ENCODE measurements at places on chromosomes 5 and 9.

- DNase-seq: no peak
Observed at GRCh38 chr5:15926586-15926985, 253.0 kb downstream of the MARCHF11 start.

- no peak for DNase-seq
Observed at GRCh38 chr5:60814498-60814897, 29.6 kb downstream of the ELOVL7 start.

DNA sequence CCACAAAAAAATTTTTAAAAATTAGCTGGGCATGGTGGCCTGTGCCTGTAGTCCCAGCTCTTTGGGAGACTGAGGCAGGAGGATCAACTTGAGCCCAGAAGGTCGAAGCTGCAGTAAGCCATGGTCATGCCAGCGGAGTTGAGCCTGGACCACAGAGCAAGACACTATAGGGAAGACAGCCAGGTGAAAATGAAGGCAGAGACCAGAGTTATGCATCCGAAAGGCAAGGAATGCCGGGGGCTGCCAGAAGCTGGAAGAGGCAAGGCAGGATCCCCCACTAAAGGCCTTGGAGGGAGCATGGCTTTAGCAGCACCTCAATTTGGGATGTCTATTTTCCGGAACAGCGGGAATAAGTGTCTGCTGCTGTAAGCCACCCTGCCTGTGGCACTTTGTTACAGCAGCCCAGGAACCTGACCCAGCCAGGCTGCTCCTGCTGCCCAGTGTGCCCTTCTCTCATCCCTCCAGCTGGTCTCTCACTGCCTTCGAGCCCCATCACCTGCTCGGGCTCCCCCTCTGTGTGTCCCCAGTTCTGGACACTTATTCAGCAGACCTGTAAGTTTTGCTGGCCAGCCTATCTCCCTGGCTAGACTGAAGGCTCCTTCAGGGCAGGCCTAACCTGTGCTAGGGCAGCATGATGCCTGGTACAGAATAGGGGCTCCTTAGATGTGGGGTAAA, 16.8 kb upstream of the JADE2 start:
- no peak for DNase-seq

GRCh38 chr9:91359734-91360470, 1.8 kb downstream of the AUH start:
- no peak for DNase-seq

DNA sequence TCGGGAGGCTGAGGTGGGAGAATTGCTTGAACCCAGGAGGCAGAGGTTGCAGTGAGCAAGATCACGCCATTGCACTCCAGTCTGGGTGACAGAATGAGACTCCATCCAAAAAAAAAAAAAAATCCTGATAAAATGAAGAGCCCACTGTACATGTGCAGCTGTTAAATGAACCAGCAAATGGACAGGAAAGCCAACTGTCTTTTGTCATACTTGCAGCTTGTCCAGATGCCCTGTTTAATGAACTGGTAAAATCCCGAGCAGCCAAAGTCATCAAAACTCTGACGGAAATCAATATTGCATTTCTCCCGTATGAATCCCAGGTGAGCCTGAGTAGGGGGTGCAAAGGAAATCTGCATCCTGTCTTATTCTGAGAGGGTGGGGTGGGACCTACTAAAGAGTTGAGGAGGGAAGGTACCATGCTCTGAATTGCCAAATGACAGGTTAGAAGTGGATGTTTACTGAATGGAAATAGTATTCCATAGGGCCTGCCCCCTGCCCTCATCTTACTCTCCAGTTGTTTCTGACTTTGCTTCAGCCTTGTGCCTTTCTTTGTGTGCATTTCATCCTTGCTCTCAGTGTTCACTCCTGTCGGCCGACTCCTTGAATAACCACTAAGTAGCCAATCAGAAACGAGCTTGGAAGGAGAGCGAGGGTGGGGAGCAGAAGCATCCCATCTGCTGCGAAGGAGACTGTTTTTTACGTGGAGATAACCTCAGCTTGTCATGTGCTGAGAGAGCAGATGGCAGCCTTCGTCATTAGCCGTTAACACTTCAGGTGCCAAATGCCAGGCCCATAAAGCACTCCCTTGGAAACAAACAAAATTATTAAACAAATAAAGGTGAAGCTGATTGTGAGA, 45.7 kb upstream of the CFAP157 start:
- DNase-seq: no peak

GRCh38 chr9:89410641-89411350, 87.1 kb downstream of the SEMA4D start:
- DNase-seq: peak; percentile 29

DNA sequence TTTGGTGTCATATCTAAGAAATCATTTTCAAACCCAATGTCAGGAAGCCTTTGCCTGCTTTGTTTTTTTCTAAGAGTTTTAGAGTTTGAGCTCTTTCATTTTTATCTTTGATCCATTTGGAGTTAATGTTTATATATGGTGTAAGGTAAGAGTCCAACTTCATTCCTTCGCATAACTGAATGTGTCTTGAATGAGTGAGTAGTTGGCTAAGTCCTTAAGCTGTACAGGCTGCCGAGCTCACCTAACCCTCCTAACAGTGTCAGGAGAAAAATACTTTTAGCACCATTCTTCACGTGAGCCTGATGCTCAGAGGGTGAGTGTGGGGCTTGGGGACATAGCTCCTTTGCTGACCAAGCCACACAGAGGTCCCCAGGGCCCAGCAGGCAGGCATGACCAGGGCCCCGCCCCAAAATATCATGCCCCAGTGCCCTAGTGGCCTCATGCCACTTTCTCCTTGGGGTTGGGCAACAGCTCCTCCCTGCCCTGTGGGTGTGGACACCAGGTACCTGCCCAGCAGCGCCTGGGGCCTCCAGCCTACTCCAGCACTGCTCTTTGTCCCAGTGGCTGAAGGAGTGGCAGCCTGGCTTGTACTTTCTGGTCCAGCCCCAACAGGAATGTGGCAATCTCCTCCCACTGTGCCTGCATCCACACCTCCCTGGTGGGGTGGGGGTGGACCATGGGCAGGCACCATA, 17.2 kb downstream of the PPARGC1B start:
- DNase-seq: no peak

DNA sequence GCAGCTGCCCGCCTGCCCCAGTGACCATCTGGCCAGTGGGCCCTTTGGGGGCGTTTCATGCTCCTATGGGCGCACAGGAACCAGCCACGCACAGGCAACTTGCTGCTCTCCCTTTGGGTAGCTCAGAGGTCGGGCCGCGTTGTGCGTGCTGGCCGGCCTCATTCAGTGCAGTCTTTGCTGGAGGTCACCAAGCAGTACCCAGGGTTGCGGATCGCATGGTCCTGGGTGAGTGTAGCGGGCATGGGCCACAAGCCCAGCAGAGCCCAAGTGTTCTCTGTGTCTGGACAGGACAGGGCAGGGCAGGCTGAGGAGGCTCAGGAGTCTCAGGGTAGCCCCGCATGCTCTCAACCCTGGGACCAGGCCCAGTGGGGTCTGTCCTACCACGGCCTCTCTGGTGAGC, 9.9 kb upstream of the MRNIP start:
- no peak for DNase-seq

- DNase-seq: no peak
Observed at GRCh38 chr5:95827892-95828246, 5.3 kb upstream of the GLRX start.

DNA sequence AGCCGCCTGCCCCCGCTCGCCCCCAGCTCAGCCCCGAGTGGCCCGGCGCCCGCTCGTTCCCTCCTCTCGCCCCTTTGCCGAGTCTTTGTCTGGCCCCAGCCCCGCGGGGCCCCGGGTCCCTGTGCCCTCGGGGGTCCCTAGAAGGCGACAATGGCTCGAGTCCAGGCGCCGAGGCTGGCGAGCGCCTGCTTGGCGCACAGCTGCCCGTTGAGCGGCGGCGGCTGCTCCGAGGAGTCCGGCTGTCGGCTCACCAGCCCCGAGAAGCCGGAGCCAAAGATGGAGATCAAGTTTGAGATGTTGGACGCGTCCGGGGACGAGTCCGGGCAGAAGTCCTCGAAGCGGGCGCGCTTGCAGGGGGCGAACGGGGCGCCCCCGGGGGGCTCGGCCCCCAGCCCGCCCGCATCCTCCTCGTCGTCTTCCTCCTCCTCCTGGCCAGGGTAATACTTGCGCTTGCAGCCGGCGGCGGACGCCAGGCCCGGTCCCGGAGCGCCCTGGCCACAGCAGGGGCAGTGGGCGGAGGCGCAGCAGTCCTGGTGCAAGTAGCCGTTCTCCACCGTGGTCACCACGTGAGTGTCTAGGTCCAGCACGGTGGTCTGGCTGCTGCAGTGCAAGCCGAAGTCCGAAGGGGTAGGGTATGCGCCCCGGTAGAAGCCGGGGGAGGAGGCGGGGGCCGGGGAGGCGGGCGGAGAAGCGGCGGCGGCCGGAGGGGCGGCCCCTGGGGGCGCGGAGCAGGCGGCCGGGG, 1.2 kb downstream of the IER5L start:
- DNase-seq: no peak

GRCh38 chr9:37811906-37812476, 11.4 kb downstream of the DCAF10 start:
- no peak for DNase-seq

- DNase-seq: no peak
Observed at GRCh38 chr5:148909766-148910165, 83.4 kb downstream of the ADRB2 start.

DNA sequence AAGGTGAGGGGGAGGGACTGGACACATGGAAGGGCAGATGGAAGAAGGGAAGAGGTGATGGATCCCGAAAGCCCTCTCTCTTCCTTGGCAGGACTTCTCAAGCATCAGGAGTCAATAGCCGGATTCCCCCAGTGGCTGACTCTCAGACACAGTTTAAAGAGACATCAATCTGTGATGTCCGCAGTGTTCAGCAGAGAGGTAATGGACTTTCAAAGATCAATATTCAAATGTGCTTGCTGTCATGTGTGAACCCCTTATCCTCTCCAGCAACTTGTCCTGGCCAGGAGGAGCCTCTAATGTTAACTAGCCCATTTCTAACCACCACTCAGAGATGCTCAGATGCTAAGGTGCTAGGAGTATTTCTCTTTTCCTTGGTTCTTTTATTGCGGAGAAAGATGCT, 392.2 kb downstream of the IRX1 start:
- DNase-seq: no peak

- DNase-seq: no peak
Observed at GRCh38 chr5:143395638-143396352, 7.7 kb downstream of the NR3C1 start.

DNA sequence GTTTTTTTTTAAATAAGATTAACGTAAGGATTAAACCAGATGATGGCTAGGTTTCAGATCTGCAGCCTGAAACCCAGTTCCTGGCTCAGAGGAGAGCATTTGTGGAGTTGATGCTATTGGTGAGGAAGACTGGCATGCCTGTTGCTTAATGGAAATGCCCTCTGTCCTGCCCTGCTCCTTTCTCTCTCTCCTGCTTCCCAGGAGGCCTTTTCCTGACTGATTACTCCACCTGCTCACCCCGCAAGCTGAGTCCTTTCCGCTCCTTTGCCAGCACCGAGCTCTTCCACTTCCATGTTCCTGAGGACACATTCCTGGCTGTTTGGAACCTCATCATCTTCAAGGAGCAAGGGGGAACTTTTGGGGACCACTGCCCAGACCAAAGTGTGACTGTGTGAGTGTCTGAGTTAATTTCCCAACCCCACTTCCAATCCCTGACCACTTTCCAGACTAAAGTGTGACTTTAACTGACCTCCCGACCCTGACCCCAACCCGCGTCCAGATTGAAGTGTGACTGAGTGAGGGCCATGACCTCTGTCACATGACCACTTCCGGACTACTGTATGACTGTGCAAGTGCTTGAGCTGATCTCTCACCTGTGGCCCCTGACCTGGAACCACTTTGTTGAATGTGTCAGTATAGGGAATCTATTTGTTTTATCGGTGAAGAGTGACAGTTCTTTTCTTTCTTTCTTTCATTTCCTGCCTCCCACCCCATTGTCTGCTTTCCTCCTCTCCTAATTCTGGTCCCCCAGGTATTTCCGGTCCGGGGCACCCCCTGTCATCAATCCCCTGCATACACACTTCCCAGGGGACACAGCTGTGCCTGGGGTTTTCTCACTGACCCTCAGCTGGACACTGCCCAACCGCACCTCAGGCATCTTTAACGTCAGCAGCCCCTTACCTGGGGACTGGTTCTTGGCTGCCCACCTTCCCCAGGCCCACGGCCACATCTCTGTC, 5.5 kb downstream of the TMEM8B start:
- no peak for DNase-seq

DNA sequence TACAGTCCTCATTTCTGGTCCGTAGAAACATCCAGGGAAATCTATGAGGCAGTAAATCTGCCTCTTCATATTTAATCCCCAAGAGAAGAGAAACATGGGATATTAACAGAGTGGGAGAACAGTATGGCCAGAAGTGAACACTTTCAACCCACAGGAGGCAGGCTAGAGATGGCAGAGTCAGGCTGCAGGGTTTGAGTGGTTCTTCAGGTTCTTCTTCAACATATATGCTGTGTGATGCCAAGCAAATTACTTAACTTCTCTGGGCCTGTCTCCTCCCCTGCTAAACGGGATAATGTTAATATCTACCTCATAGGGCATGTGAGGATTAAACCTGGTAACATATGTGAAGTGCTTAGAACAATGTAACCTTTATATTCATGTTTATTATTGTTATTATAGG, 321.8 kb downstream of the PSAT1 start:
- no peak for DNase-seq

- DNase-seq: peak; percentile 11
Observed at GRCh38 chr9:108412755-108413154, 443.0 kb downstream of the ACTL7B start.

DNA sequence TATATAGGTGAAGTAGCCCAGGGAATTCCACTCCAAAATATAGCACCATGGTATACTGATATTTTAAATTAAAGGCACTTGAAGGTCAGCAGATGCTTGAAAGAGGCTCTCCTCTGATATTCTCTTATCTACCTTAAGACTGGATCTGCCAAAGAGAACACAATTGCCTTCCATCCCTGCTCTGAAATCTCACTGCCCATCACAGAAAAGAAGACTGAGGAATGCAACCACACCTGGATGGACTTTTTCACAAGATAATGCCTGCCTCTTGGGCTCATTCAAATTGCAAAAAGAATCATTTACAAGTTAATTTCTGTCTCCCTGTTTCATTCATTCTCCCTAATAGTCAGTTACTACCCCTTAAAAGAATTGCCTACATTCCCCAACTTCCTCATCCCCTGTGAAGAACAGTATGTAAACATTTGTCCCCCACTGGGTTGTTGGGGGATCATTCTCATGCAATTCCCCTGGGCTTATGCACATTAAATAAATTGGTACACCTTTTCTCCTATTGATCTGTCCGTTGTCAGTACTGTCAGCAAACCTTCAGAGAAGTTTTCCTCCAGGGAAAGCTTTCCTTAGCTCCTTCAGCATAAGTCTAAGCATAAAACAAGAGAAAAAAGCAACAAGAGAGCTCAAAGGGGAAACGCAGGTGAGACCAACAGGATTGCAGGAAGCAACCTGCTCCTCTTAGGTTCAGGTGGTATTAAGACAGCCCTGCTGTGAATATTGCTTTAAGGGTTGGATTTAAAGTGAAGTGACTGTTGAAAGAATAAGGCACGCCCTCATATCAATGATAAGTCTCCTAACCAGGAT, 171.4 kb upstream of the SLC30A5 start:
- DNase-seq: no peak

DNA sequence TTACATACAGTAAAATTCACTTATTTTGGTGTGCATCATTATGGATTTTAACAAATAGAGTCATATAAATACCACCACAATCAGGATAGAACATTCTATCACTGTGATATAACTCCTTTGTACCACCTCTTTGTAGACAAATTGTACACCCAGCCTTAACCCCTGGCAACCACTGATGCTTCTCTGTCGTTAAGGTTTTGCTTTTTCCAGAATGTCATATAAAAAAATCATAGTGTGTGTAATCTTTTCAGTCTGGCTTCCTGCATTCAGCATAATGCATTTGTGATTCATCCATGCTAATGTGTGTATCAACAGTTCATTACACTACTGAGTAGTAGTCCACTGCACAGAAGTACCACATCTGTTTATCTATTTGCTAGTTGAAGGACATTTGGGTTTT, 81.2 kb downstream of the ARSB start:
- no peak for DNase-seq

- DNase-seq: no peak
Observed at GRCh38 chr9:21966140-21966851, 27.9 kb downstream of the CDKN2A start.

Measured in urothelium cell line (cell line).